NCI-H446 treated with DMSO at 0.1 percent for 48 hours (cell line): ENCODE measurements at places on chromosomes 12 and 14.

GRCh38 chr14:99322731-99323599, 51.0 kb upstream of the BCL11B start:
- DNase-seq = no peak

DNA sequence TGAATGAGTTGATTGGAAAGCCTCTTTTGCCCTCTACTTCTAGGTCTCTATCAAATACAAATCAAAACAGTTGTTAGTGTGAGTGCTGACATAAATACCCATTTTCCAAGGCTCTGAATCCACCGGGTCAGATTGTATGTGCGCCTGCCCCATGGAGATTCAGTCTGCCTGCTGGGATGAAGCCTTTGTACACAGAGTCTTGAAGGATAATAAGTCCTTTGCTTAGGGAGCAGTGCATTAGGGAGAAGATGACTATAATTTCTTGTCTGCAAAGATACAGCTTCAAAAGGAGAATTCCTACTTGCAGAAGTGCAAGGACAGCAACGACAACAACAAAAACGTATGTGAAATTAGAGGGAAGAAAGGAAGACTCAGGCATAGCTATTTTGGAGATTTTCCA, 90.3 kb upstream of the VRK1 start:
- DNase-seq = no peak

GRCh38 chr14:103112400-103113243, 10.6 kb upstream of the TNFAIP2 start:
- no peak for DNase-seq

DNA sequence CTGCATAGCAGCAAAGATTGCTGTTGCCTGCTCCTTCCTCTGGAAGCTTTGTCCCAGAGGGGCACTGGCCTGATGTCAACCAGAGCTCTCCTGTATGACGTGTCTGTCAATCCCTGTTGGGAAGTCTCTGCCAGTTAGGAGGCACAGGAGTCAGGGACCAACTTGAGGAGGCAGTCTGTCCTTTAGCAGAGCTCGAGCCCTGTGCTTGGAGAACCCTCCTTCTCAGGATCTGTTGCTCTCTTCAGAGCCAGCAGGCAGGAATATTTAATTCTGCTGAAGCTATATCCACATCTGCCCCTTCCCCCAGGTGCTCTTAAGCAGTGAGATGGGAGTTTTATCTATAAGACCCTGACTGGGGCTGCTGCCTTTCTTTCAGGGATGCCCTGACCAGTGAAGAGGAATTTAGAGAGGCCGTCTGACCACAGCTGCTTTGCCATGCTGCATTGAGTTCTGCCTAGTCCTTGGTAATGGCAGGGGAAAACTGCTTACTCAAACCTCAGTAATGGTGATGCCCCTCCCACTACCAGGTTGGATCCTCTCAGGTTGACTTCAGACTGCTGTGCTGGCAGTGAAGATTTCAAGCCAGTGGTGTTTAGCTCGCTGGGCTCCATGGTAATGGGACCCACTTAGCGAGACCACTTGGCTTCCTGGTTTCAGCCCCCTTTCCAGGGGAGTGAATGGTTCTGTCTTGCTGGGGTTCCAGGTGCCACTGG, 218.6 kb upstream of the SLC38A2 start:
- DNase-seq = no peak

DNA sequence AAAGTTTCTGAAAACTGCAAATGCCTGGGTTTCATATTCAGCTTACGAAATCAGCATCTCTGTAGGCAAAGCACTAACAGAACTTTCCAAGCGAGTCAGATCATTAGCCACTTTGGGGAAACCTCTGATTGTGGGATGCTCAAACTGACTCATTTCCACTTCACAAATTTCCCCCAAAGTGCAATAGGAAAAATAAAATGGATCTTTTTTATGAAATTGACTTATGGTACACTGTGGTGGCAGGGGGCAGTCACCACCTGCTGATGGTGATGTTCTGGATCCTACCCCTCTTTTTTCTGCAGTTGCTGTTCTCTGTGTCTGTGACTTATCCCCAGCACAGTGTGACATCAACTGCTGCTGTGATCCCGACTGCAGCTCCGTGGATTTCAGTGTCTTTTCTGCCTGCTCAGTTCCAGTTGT, 5.6 kb downstream of the TCTN1 start:
- no peak for DNase-seq

GRCh38 chr12:121579981-121580868, 598 bp downstream of the KDM2B start:
- peak; percentile 52 for DNase-seq

DNA sequence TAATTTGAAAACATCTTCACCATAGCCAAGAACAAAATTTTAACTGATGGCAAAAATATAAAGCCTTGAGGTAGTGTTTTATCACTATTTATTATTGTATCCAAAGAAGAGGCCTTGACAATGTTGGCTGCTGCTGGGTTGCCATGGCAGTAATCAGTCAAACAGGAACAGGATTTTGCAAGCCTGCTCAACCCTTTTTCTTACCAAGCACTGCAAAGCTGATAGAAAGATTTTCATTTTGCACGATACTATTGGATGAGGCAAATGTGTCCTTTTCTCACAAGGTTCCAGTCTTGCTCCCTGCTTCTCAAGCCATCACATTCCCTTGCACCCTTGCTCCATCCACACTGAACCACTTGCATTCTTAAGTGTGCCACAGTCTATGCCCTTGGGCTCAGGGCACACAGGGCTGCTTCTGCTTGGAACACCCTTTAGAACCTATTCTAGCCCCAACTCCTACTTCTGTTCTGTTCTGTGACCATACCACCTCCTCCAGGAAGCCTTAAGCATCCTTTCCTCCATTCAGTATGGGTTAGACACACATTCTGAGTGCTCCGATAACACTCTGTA, 76.5 kb upstream of the AMIGO2 start:
- no peak for DNase-seq

GRCh38 chr12:2169940-2170339, 117.2 kb downstream of the CACNA1C start:
- peak; percentile 78 for DNase-seq

- no peak for DNase-seq
Measured at GRCh38 chr12:104569346-104570173, 112.8 kb downstream of the CHST11 start.

- DNase-seq = peak; percentile 21
Measured at GRCh38 chr12:114508529-114509129, 102.7 kb upstream of the TBX5 start.
